Fibroblast of skin of right biceps (primary cell): ENCODE measurements at places on chromosomes 4 and X.
A peak's percentile ranks its signal among the peaks of the same experiment; 100 is the strongest.

DNA sequence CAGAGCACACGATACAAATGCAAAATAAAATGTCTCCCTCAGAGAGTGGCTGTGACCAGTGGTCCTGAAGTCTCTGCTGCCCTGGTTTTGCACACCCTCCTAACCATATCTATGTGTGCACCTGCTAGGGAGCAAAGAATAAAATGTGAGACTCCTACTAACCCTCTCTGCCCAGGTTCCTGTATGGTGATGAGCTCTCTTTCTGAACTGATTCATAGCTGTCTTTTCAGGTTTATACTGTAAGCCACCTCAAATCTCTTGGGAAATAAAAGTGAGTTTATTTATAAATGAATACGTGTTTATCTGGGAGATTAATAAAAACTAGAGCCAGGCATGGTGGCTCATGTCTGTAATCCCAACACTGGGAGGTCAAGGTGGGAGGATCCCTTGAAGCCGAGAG lies 126.0 kb upstream of the RBPJ start:
- no peak for DNase-seq

DNA sequence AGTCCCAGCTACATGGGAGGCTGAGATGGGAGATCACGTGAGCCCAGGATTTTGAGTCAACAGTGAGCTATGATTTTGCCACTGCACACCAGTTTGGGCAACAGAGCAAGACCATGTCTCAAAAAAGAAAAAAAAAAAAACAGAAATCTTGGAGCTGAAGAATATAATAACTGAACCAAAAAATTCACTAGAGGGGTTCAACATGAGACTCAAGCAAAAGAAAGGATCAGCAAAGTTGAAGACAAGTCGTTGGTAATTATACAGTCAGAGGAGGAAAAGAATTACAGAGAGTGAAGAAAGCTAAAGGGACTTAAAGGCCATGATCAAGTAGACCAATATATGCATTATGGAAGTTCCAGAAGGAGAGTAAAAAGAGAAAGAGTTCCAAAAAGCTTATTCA lies 26.9 kb downstream of the SHROOM4 start:
- DNase-seq, result no peak

DNA sequence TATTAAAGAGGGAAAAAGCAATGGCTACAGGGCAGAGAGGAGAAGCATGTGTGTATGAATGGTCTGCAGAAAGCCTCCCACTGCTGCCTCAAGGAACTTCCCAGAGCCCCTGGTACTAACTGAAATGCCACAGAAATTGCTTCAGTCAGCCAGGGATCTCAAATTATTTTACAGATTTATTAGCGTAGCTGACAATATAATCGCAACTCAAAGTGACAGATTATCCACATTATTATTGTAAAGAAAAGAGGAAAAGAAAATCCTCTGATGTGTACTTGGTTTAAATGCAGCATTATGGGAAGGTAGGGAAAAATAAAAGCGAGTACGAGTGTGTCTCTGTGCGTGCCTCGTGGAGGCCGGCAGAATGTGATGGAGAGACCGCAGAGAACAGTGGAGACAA lies 202.7 kb downstream of the DCLK2 start:
- DNase-seq, result no peak

DNA sequence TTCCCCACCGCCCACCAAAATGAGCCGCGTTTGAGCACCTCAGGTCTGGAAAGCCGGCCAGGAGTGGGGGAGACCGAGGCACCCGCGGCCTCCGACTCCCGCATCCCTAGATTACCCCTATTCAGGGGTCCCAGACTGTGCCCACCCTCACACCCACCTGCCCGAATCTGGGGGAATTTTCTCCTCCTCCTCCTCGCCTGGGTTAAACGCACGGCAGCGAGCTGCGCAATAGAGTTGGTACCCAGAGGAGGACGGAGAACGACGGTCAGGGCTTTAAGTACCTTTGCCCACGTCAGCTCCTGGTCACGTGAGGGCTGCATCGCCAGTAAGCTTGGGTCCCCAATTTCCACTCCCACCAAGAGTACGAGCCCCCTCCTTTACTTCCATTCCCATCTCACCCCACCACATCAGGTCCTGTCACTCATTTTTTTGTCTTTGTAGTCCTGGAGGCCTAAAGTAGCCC lies at the start of gene ARMCX2:
Gene ARMCX2, minus strand, starts transcription at position 250 of the 463 bp plus-strand sequence. CDS start 2,262 bp downstream, outside the sequence.
- DNase-seq, result peak; percentile 76

DNA sequence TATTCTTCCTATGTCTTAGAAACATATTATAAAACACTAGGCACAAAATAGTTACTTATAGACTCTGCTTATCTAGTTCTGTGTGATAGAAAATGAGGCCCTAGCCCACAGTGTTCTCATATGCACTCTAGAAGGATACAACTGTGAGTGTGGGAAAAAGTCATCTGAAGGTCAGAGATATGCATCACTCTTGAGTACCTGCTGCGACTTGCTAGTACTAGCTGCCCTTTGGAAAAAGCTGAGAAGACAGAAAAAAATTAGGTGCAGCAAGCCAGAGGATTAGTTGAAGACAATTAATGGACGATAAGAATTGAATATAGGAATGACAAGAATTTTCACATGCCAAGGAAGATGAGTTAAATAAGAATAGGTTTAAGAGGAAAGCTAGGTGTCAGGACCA lies 61.3 kb downstream of the MTHFD2L start:
- no peak for DNase-seq

DNA sequence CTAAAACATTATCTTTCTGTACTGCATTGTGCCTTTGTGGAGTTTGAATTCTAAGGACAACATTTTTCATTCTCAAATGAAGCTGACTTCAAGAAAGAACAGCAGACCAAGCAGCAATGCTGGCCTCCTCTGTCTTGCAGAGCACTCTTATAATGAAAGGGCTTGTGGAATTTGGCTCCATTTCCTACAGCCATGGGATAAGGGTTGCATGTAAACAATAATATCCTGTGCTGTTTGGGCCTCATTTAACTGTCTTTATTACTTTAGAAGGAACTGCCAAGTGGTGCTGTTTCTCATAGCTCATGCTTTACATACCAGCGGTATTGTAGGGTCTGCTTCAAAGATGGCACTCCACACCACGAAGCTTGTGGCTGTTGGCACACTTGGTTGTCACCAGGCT lies 111.4 kb upstream of the EOLA2 start:
- no peak for DNase-seq

DNA sequence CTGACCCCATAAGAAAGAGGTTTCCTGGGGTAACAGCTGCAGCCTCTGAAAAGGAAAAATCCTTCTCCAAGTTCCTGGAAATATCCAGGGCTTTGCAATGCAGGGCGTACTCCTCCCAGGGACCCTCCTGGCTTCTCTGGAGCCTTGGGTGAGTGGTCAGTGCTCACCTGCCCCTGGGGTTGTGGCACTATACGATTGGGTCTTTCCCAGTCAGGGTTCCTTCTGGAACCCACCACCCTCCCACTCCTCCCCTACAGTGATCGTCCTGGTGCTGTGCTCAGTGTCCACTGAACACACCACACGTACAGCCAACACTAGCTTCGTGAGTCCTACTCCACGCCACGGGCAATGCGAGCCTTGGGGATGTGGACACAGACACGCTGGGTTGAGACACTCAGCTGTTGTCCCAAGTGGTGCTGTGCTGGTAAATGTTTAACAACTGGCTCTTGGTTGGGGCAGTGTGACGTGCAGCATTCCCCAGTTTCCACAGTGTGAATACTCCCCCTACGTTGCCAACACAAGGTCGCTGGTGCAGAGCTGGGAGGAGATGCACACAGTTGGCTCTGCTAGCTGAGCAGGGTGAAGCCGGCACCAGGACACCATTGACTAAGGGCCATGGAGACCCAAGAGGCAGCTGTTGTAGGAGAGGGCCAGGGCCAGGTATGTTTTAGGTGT lies 65.4 kb downstream of the HTRA3 start:
- no peak for DNase-seq
